AG20443 (cell line): ENCODE measurements at places on chromosomes 11 and 22.

GRCh38 chr11:86197448-86197847 lies 47.1 kb upstream of the EED start:
- no peak for DNase-seq

DNA sequence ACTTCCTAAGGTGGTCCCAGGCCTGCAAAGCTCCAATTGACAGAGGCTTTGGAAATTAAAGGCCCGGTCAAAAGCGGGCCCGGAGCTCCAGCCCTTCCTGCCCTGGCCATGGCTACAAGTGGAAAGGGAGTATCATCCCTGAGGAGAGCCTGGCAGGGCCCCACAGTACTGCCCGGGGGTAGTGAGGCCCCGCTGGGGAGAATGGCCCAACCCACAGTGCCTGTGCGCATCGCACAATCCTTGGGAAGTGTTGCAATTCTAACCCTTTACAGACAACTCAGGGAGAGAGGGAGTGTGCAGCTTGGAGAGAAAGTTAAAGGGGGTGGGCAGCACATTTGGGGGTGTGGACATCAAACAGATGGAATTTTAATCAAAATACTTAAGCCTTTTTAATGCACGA lies 3.6 kb downstream of the CACNG2 start:
- no peak for DNase-seq

GRCh38 chr11:120205596-120206161 lies 5.2 kb upstream of the OAF start:
- peak; percentile 67 for DNase-seq

GRCh38 chr11:16986434-16987204 lies 27.6 kb downstream of the PLEKHA7 start:
- DNase-seq: no peak

GRCh38 chr11:102280245-102280833 lies 36.9 kb upstream of the BIRC3 start:
- DNase-seq: no peak

- peak; percentile 66 for DNase-seq
These were observed 4.2 kb upstream of the LIF start for GRCh38 chr22:30250661-30251267.

DNA sequence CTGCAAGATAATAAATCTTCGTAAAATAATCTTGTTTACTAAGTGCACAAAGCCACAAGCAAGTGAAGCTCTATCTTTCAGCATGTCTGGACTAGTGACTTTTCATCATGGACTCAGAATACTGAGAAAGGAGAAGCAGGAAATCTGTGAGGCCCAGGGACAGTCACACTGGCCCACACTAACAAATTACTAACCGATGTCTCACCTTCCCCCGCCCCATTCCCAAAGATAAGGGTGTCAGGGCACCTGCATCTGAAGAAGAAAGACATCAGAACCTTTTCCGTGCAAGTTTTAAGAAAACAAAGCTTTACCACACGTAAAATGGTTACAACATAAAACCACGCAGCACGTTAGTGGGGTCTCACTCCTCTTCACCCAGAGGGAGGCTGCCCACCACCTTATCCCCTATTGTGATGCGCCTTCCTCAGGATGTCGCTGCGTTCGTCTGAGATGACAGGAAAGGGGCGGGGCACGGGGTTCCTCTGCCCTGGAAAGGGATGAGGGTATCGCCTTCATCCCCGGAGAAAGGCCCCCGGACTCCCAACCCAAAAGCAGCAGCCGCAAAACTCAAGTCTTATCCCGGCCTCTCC lies 616 bp downstream of the BTBD10 start:
- DNase-seq: peak; percentile 55

DNA sequence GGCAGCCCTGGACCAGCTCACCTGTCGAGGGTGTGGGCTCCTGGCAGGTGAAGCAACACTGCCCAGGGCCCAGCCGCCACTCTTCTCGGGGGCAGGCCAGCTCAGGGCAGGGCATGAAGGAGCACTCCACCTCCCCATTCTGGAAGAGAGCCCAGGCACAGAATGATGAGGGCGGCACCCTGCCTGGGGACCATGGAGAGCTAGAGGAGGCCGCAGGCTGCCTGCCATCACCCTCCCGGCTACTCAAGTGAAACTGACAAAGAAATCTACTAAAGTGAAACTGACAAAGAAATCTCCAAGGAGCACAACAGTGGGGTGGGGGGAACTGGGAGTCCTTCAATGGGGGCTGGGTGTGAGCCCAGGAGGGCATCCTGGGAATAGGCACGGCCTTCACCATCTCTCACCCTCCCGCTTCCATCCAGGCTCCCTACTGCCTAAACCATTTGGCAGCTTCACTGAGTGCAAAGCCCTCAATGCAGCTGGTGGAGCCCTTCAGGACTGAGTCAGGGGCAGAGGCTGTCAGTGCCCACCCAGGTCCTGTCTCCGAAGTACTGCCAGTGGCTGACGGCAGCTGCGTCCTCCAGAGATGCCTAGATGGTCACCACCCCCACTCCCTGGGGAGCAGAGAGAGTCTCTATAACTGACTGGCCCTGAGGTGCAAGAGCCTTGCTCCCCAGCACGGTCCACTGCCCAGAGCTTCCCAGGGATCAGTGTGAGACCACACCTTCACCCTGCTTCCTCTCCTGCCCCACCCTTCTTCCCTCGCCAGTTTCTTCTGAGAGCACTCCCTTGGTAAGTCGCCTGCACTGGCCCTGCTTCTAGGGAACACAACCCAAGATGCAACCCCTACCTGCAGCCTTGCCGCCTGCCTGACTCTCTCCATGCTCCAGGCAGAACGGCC lies 21.7 kb downstream of the VWCE start:
- peak; percentile 35 for DNase-seq

- DNase-seq: no peak
These were observed 10.0 kb upstream of the MYRF start for GRCh38 chr11:61742391-61742790.

- no peak for DNase-seq
These were observed 12.7 kb downstream of the TTLL8 start for GRCh38 chr22:50045211-50046018.

DNA sequence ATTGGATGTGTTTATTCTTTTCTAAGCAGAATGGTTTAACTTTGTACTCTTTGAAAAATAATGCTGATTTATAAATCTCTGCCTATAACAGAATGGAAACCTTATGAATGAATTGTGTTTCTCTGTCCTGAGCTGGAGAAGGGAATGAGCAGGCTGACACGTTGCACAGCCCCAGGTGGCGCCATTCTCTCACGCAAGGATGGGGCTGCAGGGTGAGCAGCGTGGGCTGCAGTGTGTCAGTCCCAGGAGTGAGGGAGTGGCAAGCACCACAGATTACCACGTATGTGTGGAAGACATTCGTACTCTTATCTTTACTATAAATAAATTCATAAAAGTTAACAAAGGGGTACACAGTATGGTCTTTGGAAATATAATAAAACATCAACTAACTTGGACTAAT lies 33.4 kb downstream of the FDX1 start:
- DNase-seq: peak; percentile 44

DNA sequence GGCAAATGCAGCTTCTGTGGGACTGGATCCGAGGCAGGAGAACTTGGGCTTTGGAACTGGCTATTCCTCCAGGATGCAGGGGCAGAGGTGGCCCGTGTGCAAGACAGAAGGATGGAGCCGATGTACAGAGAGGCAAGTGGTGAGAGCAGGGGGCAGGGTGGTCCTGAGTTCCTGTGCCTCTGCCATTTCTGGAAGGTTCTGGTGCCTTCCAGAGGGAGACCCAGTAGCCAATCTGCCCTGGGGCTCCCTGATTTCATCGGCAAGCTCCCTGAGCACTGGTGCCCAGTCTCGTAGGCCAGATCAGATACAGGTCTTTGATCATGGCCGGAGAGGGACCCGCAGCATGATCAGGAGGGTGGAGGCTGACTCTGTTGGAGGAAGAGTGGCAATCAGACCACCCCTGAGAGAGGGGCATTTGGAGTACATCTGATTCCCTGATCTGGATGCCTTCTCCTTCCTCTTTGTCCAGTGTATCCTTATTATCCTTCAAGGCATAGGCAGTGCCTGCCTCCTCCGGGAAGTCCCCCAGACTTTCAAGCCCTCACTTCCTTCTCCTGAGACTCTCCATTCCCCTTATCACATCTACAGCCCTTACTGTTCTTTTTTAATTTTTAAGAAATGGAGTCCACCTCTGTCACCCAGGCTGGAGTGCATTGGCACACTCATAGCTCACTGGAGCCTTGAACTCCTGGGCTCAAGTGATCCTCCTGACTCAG lies 9.7 kb downstream of the MRGPRD start:
- no peak for DNase-seq

GRCh38 chr11:79377406-79377805 lies 63.4 kb downstream of the TENM4 start:
- no peak for DNase-seq

DNA sequence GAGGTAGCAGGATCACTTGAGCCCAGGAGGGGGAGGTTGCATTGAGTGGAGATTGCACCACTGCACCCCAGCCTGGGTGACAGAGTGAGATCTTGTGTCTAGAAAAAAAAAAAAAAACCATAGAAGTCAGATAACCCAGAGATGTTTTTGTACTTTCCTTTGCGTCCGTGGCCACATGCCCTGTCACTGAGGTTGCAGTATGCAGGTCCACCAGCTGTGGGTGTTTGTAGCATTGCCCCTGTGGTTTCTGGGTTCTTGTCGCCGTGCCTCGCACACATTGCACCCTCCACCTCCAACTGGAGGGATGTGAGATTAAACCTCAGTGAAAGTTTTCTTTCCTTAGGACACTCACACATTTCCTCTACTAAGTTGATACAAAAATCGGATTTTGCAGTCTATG lies 70.3 kb downstream of the TNRC6B start:
- DNase-seq: no peak

DNA sequence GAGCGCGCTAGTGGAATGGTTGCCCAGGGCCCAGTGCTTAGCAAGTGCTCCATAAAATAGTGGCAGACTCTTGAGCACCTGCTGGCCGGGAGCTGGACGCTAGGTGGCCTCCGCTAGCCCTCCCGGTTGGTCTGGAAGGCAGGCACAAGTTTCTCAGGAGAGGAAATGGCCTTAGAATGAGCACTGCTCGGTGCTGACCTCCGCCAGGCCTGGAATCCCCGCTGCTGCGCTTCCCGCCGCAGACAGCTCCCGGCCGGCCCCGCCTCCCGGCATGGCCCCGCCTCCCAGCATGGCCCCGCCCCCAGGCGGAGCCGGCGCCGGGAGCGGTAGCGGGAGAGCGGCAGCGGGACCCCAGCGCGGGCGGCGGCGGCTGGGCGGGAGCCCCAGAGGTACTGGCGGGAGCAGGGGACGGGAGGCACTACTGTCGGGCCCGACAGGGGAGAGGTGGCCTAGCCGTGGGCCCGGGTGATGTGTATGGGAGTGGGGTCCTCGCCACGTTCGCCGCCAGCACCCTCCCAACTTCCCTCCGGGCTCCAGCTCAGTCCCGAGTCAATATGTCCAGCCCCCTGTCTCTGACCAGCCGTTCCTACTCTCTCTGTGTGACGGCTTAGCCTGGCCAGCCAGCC lies at the start of gene SIPA1:
SIPA1 (plus strand) TSS at position 308 of the 626 bp plus-strand sequence. CDS start 2,821 bp downstream, outside the sequence.
- DNase-seq: peak; percentile 94

GRCh38 chr22:19290400-19291217 lies 910 bp downstream of the CLTCL1 start:
- DNase-seq: peak; percentile 24

- DNase-seq: no peak
These were observed 39.5 kb upstream of the CLNS1A start for GRCh38 chr11:77677138-77677537.

- DNase-seq: peak; percentile 33
These were observed 24.4 kb downstream of the SREBF2 start for GRCh38 chr22:41857155-41857859.

DNA sequence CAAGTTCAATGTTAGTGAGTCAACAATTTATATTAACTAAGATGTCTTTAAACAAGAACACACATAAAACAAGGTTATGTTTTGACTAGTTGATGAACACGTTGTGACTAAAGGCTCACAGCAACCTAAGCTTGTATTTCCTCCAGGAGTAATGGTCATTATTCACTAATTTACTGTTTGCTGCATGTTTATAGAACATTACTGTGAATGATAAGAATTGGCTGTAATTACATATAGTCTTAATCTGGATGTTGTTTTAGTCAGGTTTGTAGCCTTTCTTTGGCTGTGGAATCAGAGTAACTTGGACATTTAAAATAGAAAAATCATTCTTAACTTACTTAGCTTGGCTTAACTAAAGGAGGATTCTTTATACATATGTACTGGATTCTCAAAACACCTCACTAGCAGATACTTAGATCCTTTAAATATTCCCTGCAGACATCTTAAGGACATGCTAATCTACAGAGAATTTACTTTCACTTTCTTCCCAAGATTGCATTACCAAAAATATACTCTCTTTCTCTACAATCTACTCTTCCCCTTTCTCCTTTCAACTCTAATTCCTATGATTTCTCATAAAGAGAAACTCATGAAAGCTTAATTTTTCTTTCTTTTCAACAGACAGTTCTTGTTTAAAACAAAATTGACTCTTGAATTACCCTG lies 319.7 kb upstream of the CTSC start:
- DNase-seq: no peak

DNA sequence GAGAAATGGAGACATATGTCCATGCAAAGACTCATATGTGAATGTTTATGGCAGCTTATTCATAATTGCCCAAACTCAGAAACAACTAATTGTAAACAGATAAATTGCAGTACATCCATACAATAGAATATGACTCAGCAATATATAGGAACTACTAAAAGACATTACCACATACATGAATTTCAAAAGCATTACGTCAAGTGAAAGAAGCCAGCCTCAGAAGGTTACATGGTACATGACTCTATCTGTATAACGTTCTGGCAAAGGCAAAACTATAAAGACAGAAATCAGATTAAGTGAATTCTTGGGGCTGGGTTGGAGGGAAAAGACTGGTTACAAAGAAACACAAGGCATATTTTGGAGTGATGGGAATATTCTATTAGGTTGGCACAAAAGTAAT lies 7.2 kb downstream of the KCTD21 start:
- DNase-seq: no peak

DNA sequence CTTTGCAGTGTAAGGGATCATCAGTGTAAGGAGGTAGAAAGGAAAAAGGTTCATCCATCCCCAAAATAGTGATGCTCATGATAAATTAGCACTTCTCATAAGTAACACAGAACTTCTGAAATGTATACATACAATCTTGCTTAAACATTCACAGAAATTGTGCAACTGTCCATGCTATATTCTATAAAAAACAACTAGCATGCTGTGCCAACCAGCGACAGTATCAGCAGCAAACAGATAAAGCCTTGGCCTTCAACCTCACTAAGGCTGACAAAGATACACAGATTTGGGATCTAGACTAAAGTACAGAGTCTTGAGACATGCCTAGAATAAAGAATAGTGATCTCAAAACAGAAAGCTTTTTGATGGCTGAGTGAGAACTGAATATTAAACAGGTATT lies 74.1 kb upstream of the CHRM4 start:
- no peak for DNase-seq
